Activated gamma-delta T cell treated with anti-CD3 and anti-CD28 coated beads, Interleukin-2, amount 50 U/mL, for 16 hours (primary cell): ENCODE measurements at places on chromosomes 13 and 19.

GRCh38 chr13:105847527-105848291 is 687.8 kb downstream of the EFNB2 start:
- no peak for DNase-seq

DNA sequence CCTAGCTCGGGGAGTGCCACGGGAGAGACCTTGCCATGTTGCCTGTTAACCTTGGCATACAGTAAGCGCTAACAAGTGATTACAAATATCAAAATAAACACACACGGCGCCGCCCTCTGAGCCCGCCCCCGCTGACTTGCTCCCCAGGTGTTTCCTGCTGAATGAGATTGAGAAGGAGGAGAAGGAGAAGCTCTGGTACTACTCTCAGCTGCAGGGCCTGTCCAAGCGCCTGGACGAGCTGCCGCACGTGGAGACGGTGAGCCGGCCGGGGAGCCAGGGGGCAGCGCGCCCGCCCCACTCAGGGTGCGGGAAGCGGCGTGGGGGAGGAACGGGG is 5.0 kb downstream of the APC2 start:
- no peak for DNase-seq

DNA sequence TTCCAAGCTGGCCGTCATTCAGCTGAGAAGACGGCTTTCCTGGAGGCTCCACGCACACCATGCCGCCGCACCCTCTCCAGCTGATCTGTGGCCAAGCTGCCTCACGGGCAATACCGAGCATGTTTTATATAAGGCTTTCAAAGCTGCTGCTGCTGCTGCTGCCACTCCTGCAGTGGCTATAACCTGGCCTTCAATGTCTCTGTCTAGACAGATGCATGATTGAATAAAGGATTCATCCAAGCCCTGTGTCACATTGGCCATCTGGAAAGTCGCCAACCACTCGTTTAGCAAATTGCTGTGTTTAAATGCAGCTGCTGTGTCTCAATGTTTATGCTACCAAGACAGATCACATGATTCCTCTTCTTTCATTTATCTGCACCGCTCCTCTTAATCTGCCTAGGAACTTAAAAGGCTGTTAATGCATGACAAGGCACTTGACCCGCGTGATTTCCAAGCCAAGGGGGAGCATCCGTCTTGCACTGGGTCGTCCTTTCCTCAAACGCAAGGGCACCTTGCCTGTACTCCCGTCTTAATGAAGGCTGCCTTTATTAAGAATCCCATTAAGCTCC is 114.3 kb downstream of the TEX26 start:
- DNase-seq: no peak

- DNase-seq: no peak
Observed at GRCh38 chr19:7602935-7603497, 7.4 kb downstream of the CAMSAP3 start.

DNA sequence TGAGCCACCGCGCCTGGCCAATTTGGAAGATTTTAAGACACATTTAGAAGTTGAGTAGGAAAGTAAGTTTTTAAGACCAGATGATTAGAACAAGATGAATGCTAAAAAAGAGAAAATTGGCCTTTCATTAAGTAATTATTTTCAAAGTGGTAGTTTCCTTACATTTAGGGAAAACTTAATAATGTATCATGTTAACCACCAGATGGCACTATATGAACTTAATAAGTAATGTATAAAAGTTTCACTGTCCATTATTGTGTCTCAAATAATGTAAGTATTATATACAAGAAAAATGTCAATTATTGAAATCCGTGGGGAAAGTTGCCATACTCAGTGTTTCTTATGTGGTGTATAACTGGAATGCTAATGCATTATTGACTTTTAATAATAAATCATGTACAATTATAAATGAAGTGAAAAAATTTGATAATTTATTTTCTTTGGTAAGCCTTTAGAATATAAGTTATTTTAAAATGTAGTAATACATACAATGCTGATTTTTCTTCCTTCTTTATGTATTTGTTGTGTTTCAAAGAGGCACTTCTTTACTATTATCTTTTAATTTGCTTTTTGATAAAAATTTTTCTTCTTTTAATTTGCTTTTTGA is 29.2 kb downstream of the COG6 start:
- DNase-seq: no peak

GRCh38 chr19:24040621-24041020 is 46.4 kb upstream of the ZNF254 start:
- no peak for DNase-seq

DNA sequence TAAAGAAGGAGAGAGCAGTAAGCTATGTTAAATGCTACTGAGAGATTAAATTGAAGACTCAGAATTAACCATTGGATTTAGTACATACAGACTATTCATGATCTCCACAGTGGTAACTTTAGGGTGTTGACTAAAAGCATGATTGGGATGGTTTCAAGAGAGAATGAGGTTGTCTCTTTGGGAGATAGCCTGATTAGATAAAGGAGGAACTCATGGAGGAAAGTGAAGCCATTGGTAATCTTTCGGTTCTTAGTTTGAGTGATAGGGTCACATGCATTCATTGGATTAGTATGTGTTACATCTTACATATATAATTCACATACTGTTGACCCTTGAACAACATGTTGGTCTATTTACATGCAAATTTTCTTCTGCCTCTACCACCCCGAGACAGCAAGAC is 18.8 kb upstream of the KL start:
- DNase-seq: no peak

GRCh38 chr13:109160887-109161669 is 531.7 kb downstream of the MYO16 start:
- DNase-seq: no peak

DNA sequence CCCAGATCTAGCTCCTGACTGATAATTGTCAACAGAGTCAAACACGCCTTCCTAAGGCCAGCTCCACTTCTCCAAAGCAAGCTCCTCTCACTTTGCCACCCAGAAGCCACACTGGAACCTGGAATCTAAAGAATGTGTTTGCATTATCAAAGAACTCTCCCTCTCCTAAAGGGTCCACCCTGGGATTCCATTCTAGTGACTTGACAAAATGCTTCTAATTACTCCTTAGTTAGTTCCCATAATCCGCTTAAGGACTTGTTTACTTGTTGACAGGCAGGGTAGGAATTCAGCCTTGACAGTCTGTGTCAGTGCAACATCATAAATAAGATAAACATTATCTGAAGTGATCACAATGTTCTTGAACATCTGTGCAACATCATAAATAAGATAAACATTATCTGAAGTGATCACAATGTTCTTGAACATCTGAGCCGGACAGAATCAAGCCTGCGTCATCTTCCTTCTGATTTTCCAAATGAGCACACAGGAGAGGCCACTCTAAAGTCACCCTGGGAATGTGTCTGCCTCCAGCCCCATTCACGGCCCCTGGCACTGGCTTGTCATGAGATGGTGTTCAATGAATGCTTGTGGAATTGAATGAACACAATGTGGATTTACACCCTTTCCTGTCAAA is 512.1 kb downstream of the IRS2 start:
- no peak for DNase-seq

DNA sequence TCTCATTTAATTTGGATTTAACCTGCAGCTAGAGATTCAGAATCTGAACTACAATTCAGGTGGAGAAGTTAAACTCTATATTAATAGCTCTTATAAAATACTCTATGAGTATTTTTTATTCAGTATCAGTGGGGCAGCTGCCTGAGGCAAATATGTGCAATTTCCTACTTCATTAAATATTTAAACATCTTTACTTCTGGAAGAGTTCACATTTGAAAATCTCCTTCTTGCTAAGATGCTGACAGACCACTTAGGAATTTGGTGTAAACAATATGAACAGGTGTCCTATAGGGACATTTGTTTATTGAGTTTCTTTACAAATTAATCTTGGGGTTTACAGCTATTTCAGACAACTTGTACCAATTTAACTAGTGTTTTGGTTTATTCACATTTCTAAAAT is 20.4 kb downstream of the STARD13 start:
- no peak for DNase-seq

DNA sequence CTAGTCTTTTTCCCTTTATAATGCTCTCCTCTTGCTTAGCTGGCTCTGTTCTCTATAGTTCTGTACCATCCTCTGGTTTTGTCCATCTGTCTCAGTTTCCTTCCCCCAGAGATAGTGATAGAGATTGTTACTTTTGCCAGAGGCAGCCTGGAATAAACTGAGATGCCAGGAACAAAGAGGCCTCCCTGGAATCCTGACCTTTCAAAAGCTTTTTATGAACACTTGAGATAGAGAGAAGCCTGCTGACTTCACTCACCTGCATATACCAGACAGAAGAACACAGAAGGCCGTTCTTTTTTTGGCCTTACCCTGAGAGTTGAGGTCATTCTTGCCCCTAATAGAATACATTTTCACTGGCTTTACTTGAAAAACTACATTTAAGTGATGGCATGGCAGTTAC is 150.2 kb downstream of the LHFPL6 start:
- no peak for DNase-seq

DNA sequence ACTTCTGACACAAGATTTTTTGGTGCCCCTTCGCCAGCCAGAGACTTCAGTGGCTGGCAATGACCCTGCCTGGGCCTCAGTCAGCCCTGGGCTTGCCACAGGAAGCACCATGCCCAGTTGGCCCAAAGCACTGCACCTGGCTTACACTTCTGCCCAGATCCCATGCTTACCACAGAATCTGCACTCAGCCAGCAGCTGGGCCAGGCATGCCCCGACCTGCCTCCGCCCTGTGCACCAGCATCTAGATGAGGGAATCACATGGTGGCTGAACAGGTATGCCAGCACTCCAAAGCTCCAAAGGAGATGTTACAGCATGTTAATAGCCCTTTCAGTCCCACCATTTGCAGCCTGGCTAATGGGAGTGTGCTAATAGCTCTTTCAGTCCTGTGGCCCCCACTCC is 690.9 kb downstream of the SLITRK6 start:
- no peak for DNase-seq

DNA sequence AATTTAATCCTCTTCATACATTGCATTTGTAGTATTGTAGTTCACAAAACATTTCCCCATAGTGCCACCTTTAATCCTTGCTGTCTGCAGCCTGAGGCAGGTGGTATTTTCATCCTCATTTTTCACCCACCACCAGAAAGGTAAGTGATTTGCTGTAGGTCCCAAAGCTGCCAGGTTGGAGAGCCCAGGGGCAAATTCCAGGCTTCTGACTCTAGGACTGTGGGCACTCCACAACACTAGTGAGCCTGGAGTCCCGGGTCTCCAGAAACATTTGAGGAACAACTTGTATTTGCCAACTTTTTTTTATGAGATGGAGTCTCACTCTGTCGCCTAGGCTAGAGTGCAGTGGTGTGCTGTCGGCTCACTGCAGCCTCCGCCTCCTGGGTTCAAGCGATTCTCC is 6.2 kb downstream of the ILF3 start:
- DNase-seq: no peak

GRCh38 chr13:111263566-111263965 is 56.9 kb upstream of the TEX29 start:
- DNase-seq: no peak

GRCh38 chr19:47225746-47226425 is 5.1 kb downstream of the BBC3 start:
- peak; percentile 80 for DNase-seq

GRCh38 chr13:49495783-49496762 is at the start of gene PHF11:
Gene PHF11, plus strand, starts transcription at chr13:49495953. Its CDS starts 49 bp downstream, at chr13:49496002.
- peak; percentile 80 for DNase-seq

GRCh38 chr13:24161010-24161775 is 673 bp downstream of the SPATA13 start:
- DNase-seq: peak; percentile 17

DNA sequence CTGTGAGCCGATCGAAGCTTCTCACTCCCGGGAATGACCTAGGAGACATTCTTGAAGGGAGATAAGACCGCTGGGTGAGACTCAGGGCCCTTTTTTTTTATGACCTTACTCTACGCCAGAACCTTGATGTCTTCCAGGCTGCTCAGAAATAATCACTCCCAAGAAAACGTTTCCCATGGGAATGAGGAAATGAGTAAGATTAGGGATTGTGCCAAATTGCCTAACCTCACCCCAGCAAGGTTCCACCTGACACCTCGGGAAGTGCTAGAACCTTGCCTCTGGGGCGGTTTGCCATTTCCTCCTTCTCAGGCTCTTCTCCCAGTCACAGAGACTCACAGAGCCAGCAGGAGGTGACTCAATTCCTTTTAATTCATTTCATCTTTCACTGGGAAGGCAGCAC is 2.3 kb downstream of the SLC46A3 start:
- no peak for DNase-seq

- no peak for DNase-seq
Observed at GRCh38 chr13:97423300-97424045, 10.5 kb upstream of the RAP2A start.

- no peak for DNase-seq
Observed at GRCh38 chr13:74479124-74479523, 344.9 kb upstream of the KLF12 start.

GRCh38 chr13:30186634-30187415 is 120.5 kb downstream of the KATNAL1 start:
- DNase-seq: no peak

DNA sequence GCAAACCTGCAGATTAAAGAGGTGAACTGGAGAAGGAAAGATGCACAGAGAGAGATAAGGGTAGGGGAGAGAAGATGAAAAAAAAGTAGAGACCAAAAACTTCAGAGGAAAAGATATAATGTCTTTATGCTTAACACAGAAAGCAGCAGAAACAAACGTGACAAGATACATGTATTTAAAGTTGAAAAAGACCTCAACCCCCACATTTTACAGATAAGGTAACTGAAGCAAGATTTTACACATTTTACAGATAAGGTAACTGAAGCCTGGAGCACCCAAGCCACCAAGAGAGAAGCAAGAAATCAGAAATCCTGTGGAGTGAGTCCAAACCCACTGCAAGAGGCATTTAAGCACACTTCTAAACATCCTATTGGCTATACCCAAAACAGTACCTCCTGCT is 185.3 kb downstream of the TBC1D4 start:
- no peak for DNase-seq

GRCh38 chr13:40755082-40755700 is 15.8 kb downstream of the MRPS31 start:
- no peak for DNase-seq

- no peak for DNase-seq
Observed at GRCh38 chr13:98253526-98253925, 76.5 kb upstream of the RNF113B start.

- no peak for DNase-seq
Observed at GRCh38 chr19:4935444-4935843, 26.1 kb downstream of the UHRF1 start.

GRCh38 chr13:26664876-26665275 is 95.7 kb downstream of the GPR12 start:
- DNase-seq: no peak

- DNase-seq: no peak
Observed at GRCh38 chr19:14686411-14686810, 3.4 kb upstream of the ZNF333 start.

- DNase-seq: no peak
Observed at GRCh38 chr19:40284251-40284500, 969 bp downstream of the AKT2 start.

- no peak for DNase-seq
Observed at GRCh38 chr19:34975056-34975455, 11.0 kb upstream of the ZNF792 start.

GRCh38 chr19:21233691-21234090 is 91.9 kb downstream of the ZNF431 start:
- no peak for DNase-seq
